ENCODE measurements at places on chromosomes 6 and 20.

- no peak for DNase-seq
These were observed 192.6 kb upstream of the SLC24A3 start for GRCh38 chr20:19019734-19020364.

- DNase-seq: no peak
These were observed 32.1 kb downstream of the HECA start for GRCh38 chr6:139166956-139167313.

GRCh38 chr6:703552-703951 is 10.6 kb upstream of the EXOC2 start:
- DNase-seq: no peak

DNA sequence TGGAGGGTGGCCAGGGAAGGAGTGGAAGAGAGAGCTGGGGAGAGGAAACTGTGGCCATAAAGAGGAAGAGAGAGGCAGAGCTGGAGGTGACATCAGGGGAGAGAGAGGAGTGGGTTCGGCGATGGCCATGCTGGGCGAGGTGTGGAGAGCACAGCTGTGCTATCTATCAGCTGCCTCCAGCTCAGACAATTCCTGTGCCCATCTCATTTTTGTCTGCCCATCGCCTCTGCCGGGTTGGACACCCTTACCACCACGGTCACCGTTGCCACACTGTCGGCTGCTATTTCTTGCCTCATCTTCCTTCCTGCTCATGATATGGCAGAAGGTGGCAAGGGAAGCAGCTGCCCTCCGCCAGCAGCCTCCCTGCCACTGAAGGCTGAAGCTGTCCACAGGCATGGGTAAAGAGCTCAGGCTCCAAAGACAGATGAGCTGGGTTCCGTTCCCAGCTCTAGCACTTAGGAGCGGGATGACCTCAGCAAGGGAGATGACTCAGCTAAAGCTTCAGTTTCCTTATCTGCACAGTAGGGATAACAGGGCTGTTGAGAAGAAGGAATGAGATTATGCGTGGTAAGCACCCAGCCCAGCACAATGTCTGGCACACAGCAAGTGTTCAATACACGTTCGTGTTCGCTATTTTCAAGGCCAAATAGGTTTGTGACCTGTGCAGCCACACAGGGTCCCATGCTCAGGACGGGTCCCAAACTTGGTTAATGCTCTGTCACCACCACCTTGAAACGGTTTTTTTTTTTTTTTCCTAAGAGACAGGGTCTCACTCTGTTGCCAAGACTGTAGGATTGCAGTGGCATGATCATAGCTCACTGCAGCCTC is 21.9 kb upstream of the TAF8 start:
- DNase-seq: no peak

GRCh38 chr20:51930775-51931174 is 128.5 kb upstream of the SALL4 start:
- DNase-seq: no peak

- no peak for DNase-seq
These were observed 25.9 kb downstream of the COL11A2 start for GRCh38 chr6:33166363-33166762.

- DNase-seq: no peak
These were observed 106.7 kb downstream of the ADGRB3 start for GRCh38 chr6:68741501-68742386.

DNA sequence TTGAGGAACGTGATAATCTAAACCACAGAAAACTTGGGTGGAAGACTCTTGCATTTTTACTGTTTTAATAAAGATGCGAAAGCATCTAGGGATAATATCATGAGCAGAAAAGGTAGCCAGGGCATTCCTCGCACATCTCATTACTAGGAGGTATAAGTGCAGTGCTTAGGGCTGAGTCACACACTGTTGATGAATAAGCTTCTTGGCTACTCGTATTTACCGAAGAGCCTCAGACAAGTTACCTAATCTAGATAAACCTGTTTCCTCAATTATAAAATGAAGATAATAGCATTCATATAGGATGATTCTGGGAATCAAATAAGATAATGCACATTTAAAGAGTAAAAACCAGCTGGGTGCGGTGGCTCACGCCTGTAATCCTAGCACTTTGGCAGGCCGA is 780 bp upstream of the KIAA0319 start:
- DNase-seq: no peak

- no peak for DNase-seq
These were observed 236.9 kb downstream of the BCAS1 start for GRCh38 chr20:53833333-53834061.

- DNase-seq: no peak
These were observed 118.3 kb downstream of the KCNQ5 start for GRCh38 chr6:72740135-72740534.

All from NCI-H2107 (cell line).